ENCODE measurements at places on chromosomes 3 and 15.
A peak's percentile ranks its signal among the peaks of the same experiment; 100 is the strongest.

GRCh38 chr3:98701071-98701675, 62.0 kb upstream of the ST3GAL6 start:
- no peak for DNase-seq

DNA sequence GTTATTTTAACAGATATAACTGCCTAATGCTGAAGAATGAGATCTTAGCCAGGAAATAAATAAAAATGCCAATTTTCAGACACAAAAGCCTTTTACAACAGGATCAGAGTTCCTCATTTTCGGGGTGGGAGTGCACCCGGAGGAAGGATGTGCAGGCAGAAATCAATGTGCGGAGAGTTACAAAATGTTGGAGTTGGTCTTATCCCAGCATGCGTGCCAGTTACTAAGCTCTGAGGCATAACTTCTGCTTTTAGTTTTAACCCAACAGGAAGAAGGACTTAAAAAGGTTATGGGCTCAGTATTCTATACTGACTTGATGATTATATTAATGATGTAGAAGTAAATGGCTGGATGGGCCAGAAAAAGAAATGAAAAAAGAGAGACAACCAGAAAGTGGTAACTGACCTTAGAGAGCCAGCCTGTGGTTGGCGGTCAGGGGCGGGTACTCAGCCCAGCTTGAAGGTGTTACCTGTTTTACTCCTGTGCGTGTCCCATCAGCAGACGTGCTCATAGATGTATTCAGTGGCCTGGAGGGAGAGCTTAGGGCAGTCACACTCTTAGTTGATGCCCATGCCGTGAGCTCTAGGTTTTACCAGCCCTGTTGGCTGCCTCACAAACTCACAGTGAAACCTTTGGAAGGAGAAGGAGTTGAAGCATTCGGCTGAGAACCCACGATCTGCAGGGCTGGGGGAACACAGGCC, 164.7 kb downstream of the SV2B start:
- DNase-seq = no peak

- no peak for DNase-seq
Measured at GRCh38 chr15:84973492-84974460, 7.9 kb upstream of the PDE8A start.

- DNase-seq = peak; percentile 27
Measured at GRCh38 chr15:90184119-90184785, 16.9 kb upstream of the SEMA4B start.

DNA sequence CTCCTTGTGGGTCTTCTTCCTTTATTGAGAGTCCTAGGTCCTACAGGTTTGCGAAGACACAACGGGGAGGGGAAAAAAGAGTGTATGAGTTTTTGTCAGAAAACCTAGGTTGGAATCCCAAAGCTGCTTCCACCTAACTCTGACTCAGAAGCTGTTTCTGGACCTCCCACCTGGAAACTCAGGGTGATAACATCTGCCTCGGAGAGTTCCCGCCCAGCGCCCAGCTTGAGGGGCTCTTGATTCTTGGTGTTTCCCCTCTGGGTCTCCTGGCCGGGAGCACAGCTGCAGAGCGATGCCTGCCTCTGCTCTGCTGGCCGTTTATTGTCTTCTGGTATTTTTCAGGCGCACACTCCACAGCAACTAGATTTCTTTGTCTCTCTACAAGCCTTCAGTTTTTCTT, 52.9 kb upstream of the MYZAP start:
- no peak for DNase-seq

- DNase-seq = no peak
Measured at GRCh38 chr3:141191097-141191749, 40.4 kb upstream of the PXYLP1 start.

GRCh38 chr15:28947221-28947674, 61.5 kb downstream of the APBA2 start:
- no peak for DNase-seq

DNA sequence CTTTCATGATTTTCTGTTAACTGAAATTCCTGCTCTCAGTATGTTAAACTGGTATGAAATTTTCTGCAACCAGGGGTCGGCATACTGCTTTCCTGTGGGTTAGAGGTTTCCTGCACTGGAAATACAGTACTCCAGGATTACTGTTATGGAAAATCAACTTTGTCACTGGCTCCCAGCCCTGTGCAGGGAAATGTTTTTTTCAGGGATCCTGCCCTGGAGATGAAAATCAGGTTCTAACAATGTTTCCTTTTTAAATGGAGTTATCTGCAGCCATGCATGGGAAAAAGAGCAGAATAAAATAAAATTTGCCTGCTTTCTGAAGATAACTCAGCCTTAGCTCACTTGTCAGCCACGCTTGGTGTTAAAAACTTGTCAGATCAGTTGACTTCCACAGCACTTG, 220.4 kb downstream of the IL5RA start:
- DNase-seq = no peak

DNA sequence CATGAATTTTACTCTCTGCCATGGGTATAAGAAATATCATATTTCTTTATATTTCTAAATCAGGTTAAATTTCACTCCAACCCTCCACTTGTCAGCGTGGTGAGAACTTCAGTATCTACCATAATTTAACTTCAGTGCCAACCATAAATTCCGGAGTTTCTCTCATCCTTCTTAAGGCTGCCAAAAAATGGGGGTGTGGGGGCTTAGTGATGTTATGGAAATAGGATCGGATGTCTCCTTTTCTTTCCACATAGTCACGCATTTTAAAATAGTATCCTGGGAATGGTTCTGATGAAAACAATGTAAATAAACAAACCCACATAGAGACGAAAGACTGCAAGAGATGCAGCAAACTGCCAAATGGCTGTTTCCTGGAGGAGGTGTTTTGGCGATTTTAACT, 12.9 kb upstream of the FAM3D start:
- no peak for DNase-seq

- no peak for DNase-seq
Measured at GRCh38 chr15:79122991-79123390, 32.4 kb upstream of the RASGRF1 start.

DNA sequence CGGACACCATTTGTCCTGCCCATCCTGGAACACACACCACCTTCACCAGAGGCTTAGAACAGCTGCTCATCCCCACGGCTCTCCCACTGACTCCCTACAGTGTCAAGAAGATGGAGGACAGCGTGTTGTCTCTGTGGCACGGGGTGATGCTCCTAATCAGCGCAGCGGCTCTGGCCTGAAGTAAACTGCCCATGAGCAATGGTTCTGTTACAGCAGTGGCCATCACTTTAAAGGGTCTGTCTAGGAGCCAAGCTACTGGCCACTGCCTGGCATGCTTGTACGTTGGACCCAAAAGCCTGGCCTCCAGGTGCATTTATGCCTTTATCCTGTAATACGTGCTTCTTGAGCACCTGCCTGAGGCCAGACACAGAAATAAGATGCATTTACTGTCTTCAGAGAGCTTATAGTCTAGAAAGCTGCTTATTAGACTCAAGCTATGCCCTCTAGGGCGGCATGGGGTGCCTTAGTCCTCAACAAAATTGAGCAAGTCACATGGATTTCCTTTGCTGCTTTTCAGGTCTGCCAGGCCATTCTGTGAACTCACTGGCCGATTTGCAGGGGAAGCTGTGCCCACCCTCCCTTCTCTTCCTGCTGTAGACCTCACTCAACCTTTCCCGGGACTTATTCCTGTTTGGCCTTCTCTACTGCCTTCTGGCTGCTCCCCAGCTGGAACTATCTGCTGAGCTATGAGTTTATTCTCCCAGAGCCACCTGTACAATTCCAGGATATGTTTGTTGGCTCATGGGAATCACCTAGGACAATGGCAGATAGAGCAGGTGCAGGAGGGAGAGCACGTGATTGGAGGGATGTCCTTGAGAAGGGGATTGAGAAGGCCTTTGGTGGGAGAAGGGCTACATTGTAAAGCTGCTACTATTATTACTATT, 51.9 kb downstream of the STARD5 start:
- DNase-seq = no peak

GRCh38 chr3:4983739-4984510, 4.7 kb downstream of the BHLHE40 start:
- peak; percentile 86 for DNase-seq

DNA sequence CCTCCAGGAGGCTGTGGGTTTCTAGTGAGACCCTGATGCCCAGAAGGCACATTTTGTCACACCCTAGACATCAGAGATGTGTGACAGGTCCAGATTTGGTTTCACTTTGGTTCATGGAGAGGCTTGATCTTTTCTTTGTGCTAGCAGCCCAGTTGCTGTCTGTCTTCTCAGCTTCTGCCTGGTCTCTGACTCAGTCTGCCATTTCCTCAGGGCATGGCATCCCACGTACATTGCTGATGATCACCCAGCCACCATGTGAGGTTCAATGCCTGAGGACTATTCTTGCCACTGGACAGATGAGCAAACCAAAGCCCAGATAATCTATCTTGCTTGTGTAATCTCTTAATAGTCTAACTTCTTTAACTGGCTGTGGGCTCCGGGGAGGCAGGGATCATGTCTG, 144.9 kb upstream of the MRPS22 start:
- DNase-seq = no peak

DNA sequence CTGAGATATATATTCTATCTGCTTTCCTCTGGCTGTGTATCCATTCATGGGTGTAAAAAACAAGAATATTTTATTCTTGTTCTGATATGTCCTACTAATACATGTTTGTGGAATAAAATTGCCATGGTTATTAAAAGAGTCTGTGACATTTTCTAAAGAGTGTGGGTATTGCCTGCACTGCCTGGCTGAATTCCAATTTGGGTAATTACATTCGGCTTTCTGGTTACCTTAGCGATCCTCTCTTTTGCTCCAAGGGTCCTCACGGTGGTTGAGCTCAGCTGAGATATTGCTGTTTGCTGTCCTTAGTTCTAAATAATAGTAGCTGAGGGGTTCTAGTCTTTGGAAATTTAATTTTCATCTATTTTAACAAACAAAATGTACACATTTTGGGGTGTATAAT, 301.4 kb upstream of the DNAJC19 start:
- no peak for DNase-seq

- no peak for DNase-seq
Measured at GRCh38 chr3:150773616-150774192, 10.7 kb upstream of the SIAH2 start.

DNA sequence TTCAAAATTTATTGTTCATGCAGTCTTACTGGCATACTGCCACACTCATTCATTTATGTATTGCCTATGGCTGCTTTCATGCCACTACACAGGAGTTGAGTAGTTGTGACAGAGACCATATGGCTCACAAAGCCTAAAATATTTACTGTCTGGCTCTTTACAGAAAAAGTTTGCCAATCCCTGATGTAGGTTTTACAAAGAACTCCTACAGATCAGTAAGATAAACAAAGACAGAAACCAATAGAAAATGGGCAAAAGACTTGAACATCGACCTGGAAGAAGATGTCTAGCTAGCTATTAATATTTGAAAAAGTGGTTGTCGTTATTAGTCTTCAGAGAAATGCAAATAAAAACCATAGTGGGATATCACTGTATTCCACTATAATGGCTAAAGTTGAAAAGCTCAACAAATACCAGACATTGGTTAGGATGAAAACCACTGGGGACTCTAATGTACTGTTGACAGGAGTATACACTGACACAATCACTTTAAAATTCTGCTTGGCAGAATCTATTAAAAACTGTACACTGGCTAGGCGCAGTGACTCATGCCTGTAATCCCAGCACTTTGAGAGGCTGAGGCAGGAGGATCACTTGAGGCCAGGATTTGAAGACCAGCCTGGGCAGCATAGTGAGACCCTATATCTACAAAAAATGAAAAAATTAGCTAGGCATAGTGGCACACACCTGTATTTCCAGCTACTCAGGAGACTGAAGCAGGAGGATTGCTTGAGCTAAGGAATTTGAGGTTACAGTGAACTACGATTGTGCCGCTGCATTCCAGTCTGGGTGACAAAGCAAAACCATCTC, 87.7 kb downstream of the NEO1 start:
- DNase-seq = no peak

GRCh38 chr15:30650012-30650929, 24.3 kb downstream of the ARHGAP11B start:
- peak; percentile 6 for DNase-seq

DNA sequence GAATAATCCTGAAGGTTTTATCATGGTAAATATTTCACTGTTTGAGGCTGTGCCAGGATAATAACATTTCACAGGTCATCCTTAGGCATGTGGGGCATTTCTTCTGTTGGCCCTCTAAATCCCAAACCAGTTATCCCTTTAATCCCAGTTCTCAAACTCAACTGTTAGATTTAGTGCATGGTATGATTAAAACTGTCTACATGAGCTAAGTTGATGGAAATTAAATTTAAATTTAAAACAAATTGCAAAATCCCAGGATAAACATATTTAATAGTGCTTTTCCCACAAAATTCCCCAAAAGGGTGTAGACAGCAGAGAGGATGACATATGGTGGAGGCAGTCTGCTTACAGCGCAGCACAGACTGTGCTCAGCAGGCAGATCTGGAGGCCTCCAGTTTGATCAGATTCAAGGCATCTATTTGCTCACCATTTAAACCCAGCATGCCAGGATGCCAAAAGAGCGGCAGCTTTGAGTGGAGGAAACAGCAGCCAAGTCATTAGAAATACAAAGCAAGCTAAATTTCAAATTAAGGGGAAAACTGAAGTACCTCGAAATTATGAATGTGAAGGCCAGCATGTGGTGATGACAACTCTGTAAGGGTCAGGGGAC, 325.8 kb downstream of the KCNH8 start:
- no peak for DNase-seq

- no peak for DNase-seq
Measured at GRCh38 chr3:49028298-49028672, 913 bp downstream of the IMPDH2 start.

DNA sequence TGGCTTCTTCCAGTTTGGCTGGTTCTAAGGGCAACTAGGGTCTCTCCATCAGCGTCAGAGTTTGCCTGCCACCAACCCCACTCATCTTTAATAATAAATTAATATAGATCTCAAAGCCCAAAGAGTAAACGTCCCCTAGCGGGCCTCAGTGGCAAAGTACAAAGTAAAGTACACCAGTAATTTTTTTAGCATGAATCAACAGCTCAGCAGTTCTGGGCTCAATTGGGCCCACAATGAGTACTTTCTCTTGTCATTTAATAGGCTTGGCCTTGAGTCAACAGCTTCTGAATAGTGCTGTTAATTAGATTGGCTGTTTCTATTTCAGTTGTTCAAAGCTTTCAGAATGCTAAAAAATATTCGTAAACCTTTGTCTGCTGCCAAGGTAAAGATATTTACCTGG, 89.0 kb upstream of the PFN2 start:
- DNase-seq = no peak

DNA sequence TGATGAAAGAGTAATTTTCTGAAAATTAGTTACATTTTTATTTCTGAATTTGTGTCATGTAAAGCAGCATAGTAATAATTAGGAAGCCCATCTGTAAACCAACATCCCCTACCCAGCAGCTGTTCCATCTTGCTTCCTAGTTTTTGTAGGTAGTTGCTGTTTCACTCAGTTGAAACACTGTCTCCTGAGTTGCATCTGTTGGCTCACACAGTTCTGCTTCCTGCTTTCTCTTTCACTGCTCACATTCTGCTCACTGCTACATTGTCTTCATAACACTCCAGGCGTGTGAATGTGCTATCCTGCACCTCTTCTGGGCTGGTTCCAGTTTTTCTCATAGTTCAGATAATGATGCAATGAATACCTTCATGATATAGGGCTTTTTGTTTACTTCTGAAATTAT, 123.4 kb downstream of the EPHB1 start:
- DNase-seq = no peak

- DNase-seq = peak; percentile 64
Measured at GRCh38 chr15:76139368-76140073, 79.7 kb downstream of the TMEM266 start.

Measured in CD4-positive, alpha-beta T cell treated with Interleukin-12 subunit alpha and Interleukin-12 subunit beta, for 1 hour (primary cell).